Hematopoietic multipotent progenitor cell (in vitro differentiated cells): ENCODE measurements at places on chromosomes 4 and X.

GRCh38 chr4:52012651-52013050 lies 7.5 kb downstream of the LRRC66 start:
- no peak for DNase-seq

DNA sequence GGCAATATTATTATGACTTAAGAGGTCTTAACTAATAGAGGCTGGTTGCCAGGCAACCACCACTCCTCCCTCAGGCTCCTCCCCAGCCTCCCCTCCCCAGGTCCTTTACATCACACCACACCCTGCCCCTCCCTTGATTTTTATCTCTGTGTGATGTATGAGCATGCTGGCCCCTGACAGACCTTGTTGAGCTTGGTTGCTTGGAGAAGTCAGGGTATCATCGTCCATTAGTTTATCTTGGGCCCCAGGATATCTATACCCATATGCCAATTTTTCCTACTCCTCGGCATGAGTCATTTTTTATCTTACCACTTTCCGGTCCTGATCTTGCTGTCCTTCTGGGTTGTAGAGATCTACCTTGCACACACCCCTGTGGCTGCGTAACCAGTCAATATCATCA lies 2.5 kb downstream of the AKAP4 start:
- no peak for DNase-seq

GRCh38 chr4:153337686-153338085 lies 6.8 kb upstream of the MND1 start:
- no peak for DNase-seq

DNA sequence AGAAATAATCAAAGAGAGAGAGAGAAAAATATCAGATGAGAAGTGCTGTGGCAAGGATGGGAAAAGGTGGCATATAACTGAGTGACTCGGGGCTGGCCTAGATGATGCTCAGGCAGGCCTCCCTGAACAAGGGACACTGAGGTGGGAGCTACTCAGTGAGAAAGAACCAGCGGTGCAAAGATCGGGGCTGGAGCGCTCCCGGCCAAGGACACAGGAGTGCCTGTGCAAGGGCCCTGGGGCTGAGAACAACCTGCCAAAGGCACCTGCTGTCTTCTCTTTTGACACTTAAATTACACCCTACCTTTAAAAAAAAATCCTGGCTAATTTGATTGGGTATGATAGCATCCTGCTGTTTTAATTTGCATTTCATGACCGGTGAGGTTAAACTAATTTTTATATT lies 77.7 kb upstream of the C4orf50 start:
- no peak for DNase-seq

GRCh38 chr4:78369679-78370078 lies 181.9 kb upstream of the ANXA3 start:
- no peak for DNase-seq

GRCh38 chr4:185016946-185017758 lies 1.1 kb upstream of the HELT start:
- no peak for DNase-seq

DNA sequence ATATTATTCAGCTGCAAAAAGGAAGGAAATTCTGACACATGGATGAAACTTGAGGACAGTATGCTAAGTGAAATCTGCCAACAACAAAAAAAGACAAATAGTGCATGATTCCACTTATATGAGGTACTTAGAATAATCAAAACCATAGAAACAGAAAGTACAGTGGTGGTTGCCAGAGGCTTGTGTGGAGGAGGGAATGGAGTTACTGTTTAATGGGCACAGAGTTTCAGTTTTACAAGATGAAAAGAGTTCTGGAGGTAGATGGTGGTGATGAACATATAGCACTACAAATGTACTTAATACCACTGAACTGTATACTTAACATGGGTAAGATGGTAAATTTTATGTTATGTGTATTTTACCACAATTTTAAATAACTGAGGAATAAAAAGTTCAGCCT lies 212.0 kb upstream of the KLF3 start:
- no peak for DNase-seq

DNA sequence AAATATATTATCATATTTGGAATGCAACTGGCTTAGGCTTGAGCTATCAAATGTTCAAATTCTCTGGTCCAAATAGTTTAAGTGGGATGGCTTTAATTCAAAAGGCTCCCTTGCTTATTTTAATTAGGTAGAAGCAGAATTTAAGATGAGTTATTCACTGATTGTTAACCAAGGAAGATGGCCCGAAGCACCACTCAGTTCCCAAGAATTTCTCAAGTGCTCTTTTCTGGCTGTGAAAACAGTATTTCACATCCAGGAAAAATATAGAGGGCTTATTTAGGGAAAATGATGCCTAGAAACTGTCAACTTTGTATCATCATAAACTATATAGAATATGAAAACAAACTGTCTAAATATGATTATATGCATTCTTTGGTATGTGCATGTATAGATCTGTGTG lies 246.5 kb upstream of the SFRP2 start:
- DNase-seq: no peak

DNA sequence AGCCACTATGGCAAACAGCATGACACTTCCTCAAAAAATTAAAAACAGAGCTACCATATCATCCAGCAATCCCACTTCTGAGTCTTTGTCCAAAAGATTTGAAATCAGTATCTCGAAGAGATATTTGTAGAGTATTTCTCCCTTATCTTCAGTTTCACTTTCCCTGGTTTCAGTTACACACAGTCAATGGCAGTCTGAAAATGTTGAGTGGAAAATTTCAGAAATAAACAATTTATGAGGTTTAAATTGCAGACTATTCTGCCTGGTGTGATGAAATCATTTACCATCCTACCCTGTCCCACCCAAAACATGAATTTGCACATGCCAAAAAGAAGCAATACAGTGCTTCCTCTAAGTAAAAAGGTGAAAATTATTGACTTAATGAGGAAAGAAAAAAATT lies 43.9 kb downstream of the NPY2R start:
- DNase-seq: no peak

DNA sequence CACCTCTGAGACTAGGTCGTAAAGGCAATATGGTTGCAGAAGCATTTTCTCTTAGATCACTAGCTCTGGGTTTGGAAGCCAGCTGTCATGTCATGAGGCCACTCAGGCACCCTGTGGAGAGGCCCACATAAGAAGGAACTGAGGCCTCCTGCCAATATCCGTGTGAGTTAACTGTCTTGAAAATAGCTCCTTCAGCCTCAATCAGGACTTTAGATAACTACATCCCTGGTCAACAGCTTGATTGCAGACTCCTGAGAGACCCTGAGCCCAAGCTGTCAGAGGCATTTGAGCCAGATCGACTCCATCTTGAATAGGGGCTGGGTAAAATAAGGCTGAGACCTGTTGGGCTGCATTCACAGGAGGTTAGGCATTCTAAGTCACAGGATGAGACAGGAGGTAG lies 15.1 kb upstream of the REPS2 start:
- no peak for DNase-seq
